ENCODE measurements at places on chromosomes 5 and 9.

GRCh38 chr9:126217797-126218196 is 108.8 kb upstream of the MVB12B start:
- DNase-seq, result no peak

GRCh38 chr5:65066387-65067146 is 297.8 kb downstream of the CWC27 start:
- DNase-seq, result no peak

DNA sequence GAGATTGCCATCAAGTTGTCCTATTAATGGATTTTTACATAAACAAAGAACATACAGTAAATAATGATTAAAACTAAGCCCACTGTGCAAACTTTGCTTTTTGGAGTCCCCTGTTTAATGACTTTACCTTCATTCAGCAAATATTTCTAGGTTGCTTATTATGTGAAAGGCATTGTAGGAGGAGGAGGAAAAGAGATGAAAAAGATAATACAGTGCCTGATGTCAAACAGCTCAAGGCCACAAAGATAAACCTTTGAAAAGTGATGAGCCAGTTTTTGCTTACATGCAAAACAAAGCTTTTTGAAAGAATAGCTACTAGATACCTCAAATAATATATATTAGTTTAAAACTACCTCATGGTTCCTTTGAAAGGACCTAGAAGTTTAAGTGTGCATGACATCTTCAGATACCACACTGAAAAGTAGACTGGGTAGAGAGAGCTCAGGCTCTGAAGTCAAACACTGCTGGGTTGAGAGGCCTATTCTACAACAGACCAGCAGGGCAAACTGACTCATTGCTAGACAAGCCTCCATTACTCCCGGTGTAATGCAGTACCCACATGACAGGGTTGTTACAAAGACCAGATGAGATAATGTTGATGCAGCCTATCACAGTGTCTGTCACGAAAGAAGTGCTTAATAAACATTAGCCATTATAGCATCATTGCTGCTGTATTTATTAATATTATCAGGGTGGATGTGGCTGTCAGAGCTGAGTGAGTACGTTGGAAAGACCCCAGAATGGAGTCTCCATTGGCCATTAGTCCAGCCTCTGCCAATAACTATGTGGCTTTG is 11.8 kb downstream of the DEPDC1B start:
- DNase-seq, result no peak

GRCh38 chr9:127963359-127964064 is 17.3 kb downstream of the EEIG1 start:
- DNase-seq, result no peak

GRCh38 chr9:126956917-126957686 is 42.5 kb downstream of the RALGPS1 start:
- DNase-seq, result no peak

GRCh38 chr9:128392302-128393144 is 21.3 kb downstream of the URM1 start:
- DNase-seq, result no peak

DNA sequence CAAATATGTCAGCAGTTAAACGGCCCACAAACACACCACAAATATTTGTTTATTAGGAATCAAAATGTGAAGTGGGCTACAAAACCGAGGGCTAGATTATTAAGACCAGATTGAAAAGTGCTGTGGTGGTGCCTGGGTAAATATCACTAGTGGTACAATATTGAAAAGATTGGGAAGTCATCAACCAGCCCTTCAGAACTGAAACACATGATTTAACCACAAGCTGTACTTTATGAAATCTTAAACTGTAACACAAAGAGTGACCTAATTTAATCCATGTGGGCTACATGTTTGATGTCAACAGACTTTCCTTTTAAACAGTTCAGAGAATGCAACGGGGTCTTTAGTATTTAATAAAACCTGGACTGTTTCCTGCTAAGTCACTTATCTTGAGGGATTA is 182.3 kb downstream of the SPATA31D1 start:
- DNase-seq, result no peak

DNA sequence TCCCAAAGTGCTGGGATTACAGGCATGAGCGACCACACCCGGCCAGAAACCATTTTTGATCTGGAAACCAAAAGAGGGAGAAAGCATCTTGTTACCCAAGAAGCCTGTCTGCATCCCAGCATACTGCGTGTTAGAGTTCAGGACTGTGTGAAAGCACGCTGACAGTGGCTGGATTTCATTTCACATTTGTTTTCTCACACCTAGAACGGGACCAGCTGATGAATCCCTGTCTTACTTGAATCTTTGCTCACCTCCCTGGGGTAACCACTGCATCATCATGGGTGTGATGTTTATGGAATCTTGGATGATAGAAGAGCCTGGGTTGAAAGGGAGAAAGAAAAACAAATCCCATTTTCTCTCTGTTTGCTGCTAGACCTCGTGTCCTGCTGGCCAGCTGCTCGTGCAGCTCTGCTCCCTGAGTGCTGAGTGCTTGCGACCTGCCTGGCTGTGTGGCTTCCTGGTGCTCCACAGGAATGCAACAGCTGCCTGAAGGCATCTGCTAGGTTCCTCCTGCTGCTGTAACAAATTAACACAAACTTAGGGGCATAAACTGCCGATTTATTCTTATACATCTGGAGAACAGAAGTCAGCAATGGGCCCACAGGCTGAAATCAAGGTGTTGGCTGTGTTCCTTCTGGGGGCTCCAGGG is 378.3 kb upstream of the DAP start:
- no peak for DNase-seq

GRCh38 chr9:87678650-87679355 is 47.1 kb upstream of the CTSL start:
- DNase-seq, result no peak

- DNase-seq, result no peak
Measured at GRCh38 chr5:83173826-83174225, 96.5 kb downstream of the XRCC4 start.

DNA sequence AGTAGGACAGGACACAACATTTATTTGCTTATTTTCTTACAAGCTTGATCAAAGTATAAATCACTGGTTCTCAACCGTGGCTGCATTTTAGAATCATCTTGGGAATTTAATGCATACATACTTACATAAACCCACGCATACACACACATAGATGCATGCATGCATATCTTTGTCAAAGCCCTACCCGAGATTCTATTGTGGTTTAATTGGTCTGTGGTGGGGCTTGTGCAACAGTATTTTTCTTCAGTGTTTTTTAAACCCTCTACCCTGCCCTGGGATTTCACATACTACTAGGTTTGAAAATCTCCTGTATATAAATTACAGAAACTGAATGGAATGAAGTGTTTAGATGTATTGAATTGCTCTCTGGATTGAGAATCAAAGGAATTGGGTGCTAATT is 1166.2 kb downstream of the MAT2B start:
- DNase-seq, result no peak

DNA sequence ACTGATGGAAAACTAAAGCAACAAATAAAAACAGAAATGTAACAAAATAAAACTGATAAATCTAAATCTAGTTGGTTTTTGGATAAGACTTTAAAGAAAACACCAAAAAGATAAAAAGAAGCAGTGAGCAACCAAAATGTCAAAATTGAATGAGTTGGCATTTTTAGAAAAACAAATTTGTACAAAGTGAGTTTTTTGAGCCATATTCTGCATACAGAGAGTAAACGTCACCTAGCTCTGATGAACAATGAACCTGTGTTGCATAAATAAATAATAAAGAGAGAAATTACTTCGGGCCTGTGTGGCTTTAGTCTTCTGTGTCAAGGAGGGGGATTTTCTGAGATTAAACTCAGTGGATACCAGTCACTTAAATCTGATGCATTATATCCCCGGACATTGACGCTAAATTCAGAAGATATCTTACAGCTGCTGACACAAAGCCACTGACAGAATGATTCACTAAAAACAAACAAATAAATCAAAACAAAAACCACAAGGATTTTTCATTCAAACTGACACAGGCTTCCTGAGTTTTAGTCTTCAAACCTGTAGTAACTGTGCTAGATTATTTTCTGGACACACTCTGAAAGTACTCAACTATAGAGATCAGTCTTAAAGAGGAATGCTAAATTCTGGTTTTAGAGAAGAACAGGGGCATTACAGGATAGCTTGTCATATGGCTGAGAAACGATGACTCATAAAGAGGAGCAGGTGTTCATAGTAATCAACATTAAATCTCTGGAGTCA is 403.5 kb upstream of the ST8SIA4 start:
- DNase-seq, result no peak

DNA sequence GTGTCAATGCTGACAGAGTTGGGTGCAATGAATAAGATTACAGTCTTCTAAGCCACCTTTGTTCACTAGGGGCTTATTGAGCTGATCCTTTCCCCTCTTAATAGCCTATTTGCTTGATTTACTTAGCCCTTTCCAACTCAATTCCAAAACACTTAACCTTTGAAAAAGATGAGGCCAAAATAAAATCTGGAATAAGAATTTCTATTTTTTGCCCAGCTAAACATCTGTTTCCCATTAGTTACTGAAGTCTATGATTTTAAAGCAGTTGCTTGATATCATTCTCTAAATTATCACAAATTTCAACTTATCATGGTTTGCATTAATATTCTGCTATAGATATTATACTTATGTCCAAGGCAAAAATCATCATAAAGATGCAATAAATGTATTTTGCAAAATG is 1272.0 kb upstream of the ACO1 start:
- no peak for DNase-seq

DNA sequence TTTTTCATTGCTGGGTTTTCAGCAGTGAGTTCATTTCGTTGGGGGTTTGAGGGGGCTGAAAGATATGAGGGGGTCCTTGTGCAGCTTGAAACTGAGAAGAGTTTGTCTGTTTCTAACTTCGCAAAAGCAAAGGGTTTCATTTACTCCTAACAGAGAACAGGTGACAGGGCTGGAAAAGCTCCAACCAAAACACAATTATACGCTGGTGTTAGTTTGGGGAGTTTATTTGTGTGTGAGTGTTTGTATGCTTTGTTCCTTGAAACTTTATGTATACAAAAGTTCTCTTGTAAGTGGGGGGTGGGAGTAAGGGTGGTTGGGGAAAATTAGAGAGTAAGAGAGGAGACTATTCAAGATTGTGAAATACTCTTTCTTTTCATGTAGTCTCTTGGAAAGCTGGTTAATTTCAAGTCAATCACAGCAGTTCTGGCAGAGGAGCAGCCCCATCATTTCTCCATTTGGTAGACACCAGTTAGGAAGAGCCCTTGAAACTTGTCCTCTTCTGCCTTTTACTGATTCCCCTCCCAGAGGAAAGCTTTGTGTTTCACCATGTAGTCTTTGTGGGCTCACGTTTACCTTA is 881 bp downstream of the TNFAIP8 start:
- DNase-seq, result no peak

GRCh38 chr9:101758304-101758930 is 20.0 kb upstream of the GRIN3A start:
- no peak for DNase-seq

GRCh38 chr5:91794856-91795548 is 411.9 kb upstream of the ARRDC3 start:
- no peak for DNase-seq

- no peak for DNase-seq
Measured at GRCh38 chr9:108779551-108780325, 76.0 kb downstream of the ACTL7B start.

DNA sequence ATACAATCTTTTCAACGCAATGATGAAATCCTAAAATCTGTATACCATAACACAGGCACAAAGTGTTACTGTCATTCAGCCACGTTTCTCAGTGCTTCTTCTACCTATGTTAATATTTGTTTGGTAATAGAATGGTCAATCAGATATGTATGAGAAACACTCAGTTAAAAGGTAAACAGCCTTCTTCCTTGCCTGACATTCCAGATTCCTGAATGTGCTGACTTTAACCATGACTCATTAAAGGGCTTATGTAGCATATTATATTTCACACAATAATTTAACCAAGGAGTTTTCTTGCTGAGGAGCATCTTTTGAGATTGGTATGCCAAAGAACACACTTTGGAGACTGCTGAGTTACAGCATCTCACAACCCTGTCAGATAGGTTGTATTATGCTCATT is 187.6 kb downstream of the CETN3 start:
- DNase-seq, result no peak

DNA sequence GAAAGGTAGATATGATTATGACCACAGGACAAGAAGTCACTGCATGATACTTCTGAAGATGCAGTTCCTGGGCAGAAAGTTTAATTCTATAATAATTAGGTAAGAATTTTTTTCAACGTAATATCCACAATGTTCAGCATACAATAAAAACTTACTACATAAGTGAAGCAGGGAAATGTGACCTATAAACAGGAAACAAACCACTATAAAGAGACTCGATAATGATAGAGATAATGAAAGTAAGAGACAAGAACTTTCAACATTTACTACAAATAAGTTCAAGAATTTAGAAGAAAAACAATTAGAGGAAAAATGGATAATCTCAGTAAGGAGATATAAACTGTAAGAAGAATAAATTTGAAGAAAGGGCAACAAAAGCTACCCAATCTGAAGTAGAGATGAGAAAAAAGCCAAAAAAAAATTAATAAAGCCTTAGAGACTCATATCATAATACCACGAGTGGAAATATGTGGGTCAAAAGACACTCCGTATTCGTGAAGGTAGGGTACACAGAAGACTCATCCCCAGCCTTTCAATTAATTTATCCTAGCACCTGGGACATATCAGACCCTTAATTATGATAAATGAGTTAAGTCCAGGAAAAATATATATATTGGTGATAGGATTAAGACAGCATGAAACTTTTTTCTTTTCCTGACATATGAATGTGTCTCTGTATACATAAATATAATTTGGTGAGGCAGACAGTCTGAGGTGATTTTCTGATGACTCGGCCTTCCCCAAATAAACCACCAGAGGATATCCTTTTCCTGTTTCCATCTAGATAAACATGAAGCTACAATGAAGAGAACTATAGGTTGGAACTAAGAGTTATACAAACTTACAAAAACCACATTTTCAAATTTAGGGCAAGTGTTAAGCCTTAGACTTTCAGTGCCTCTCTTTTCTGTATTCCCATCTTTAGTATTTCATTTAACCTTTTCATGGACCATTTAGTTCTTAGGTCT is 120.4 kb downstream of the RAPGEF6 start:
- no peak for DNase-seq

DNA sequence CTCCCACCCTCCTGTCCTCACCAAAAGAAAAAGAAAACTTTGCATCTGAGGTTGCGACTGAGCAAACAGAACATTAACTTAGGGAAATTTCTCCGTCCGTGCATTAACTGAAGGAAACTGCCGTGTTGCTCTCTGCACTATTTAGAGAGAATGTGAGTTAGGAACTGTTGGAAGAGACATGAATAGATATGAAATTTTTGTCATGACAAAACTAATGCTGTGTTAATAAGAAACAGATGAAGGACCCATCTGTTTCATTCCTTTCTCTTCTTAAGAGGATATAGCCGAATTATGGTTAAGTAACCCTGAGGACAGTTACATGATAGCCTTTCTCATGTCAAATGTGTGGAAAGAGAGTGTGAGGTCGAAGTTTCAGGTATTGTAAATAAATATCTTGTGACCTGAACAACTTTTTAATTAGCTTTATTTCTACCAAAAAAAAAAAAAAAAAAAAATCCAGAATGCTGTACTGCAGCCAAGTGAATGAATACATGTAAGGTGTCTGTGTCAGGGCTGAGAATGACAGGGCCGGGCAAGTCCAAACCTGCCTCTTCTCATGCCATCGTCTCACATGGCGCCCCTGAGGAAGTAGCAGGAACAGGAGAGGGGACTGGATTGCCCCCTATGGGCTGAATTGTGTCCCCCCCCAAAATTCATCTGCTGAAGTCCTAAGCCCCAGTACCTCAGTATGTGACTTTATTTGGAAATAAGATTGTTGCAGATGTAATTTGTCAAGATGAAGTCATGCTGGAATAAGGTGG is 35.6 kb upstream of the ANKRD33B start:
- no peak for DNase-seq
